Heart left ventricle (tissue), 16 donors: ENCODE measurements at places on chromosomes 11 and 22.

GRCh38 chr11:38796281-38796680 is 2198.2 kb upstream of the RAG2 start:
- DNase-seq = no peak
- no peaks in the 10 kb centered on the region for H3K27me3 ChIP-seq
- no peak overlapping the region for H3K4me3 ChIP-seq
- no peaks in the 10 kb centered on the region for H3K36me3 ChIP-seq

DNA sequence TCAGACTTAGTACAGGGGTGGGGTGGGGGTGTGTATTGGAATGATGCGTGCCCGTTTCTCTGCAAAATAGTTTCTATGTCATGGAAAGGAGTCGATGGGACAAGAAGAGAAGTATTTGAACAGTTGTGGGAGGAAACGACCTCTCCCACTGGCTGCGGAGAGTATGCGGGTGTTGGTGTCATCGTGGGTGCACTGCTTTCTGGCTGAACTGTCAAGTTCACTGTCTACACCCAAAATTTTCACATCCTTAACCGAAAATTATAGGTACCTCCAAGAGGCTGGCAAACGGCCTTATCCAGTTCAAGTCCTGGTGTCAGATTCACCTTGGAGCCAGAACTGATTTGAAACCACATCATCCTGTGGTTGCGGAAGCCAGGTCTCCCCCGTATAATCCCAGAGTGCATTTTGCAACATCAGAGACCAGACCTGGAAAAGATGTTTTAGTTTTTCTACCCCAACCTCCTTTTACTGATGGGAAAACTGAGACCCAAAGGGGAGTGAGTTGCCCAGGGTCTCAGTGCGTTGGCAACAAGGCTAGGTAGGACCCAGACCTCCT is 497 bp upstream of the SSRP1 start:
- H3K4me3 ChIP-seq = peak overlapping the region; percentile 89
- H3K27ac ChIP-seq = peak overlapping the region; percentile 84
- H3K27me3 ChIP-seq = no peaks in the 10 kb centered on the region
- H3K4me1 ChIP-seq = peaks cover 25% of the 10 kb centered on the region
- H3K36me3 ChIP-seq = no peaks in the 10 kb centered on the region

- H3K4me3 ChIP-seq = no peak overlapping the region
- H3K27ac ChIP-seq = no peak overlapping the region
- H3K4me1 ChIP-seq = no peaks in the 10 kb centered on the region
- DNase-seq = no peak
Observed at GRCh38 chr22:32245042-32245441, 10.1 kb downstream of the SLC5A4 start.

DNA sequence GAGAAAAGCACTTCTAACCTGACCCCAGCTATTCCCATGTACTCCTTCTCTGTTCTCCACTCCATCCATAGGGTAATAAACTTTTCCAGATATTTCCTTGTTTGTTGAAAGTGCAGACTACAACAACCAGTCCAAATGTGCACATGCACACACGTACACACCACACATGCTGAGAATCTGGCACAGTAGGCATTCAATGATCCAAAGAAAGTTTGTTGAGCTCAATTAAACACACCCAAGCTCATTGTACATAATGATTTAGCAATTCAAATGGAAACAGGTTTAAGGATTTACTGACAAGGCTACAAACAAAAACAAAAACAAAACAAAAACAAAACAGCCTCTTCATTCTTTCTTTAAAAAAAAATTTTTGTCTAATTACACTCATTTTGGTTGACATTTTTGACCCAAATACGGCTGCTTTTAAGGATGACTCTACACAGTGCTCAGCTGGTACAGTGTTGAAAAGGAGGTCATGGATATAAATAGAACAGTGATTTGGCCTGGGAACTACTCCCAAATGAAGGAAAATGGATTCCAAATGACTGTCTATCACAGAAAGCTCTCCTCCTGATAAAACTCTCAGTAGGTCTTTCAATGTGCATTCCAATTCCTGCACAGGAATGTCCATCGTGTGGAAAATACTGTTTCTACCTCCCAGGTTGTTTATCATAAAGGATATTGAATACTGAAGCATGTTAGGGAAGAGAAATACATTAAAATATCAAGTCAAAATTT is 232.2 kb downstream of the GUCY1A2 start:
- no peak overlapping the region for H3K4me3 ChIP-seq
- DNase-seq = no peak
- H3K36me3 ChIP-seq = no peaks in the 10 kb centered on the region
- H3K27me3 ChIP-seq = no peaks in the 10 kb centered on the region

DNA sequence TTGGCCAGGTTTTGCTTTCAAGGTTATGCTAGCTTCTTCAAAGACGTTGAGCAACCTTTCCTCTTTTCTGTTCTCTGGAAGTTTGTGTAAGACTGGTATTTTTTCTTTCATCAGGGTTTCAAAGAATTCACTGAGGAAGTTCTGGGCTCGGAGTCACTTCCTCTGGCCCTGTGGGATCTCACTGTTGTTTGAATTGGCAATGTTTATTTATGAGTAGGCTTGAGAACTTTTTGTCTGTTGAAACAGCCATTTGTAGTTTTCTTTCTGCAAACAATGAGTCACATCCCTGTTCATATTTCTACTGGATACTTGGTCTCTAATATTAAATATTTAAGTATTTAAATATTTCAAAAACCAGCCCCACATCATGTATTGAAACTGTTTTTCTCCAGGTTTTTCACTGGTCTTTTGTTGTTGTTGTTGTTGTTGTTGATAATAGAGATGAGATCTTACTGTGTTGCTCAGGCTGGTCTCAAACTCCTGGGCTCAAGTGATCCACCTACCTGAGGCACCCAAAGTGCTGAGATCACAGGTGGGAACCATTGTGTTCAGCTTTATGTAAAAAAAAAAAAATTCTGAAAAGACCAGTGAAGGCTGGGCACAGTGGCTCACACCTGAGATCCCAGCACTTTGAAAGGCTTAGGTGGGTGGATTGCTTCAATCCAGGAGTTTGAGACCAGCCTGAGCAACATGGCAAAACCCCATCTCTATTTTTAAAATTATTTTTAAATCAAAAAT is 26.9 kb downstream of the SUSD2 start:
- H3K4me1 ChIP-seq = peaks cover 32% of the 10 kb centered on the region
- H3K4me3 ChIP-seq = no peak overlapping the region
- DNase-seq = peak; percentile 65
- no peaks in the 10 kb centered on the region for H3K27me3 ChIP-seq
- H3K36me3 ChIP-seq = no peaks in the 10 kb centered on the region

DNA sequence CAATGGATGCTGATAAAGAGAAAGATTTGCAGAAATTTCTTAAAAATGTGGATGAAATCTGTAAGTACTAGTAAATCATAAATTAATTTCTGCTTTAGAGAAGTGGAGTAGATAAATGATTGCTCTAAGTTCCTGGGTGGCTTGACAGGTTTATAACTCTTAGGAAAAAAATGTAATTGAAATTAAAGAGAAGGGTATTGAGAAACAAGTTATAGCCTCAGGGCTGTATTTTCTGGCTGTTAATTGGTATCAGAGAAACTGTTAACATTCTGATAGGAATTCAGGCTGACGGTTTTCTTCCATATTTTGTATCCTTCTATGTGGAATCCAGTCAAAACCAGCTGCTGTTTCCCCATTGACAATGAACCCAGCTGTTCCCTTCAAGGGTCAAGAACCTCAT is 1.9 kb downstream of the TTC12 start:
- peaks cover 10% of the 10 kb centered on the region for H3K36me3 ChIP-seq
- no peaks in the 10 kb centered on the region for H3K27me3 ChIP-seq
- no peak overlapping the region for H3K4me3 ChIP-seq
- H3K27ac ChIP-seq = no peak overlapping the region
- peaks cover 4% of the 10 kb centered on the region for H3K4me1 ChIP-seq

DNA sequence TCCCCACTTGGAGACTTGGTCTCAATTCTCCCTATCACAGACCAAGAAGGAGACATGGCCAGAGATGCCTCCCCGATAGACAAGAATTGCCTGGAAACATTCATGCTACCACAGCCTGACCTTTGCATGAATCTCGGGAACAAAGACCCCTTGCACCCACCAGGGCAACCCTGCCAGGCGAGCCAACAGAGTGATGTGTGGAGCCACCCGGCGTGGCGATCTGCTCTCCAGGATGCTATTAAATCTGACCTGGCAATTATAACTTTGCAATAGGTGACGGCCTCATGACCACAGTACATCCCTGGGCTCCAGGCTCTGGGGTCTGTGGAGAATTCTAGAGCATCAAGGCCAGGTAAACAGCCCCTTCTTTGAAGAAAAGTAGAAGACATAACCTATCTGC is 31.1 kb upstream of the MN1 start:
- H3K4me3 ChIP-seq = no peak overlapping the region
- DNase-seq = no peak
- H3K4me1 ChIP-seq = no peaks in the 10 kb centered on the region
- no peak overlapping the region for H3K27ac ChIP-seq

DNA sequence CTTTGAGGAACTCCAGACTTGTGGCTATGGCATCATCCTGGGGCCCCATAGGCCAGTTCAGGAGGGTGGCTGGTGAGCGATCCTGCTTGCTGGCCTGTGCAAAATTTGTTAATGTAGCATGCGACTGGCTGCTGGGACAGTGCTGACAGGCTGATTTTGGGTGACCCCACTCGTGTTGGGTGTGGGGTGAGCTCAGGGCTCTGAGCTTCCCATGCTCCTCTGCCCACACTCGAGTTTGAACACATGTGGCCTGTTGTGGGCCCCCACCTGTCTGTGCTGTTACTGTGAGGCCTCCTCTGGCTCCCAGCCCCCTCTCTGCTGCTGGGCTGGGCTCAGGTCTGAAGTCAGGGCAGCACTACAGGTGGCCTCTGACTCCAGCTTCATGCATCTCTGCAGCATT is 64.4 kb upstream of the MYEOV start:
- H3K36me3 ChIP-seq = no peaks in the 10 kb centered on the region
- DNase-seq = no peak
- no peak overlapping the region for H3K4me3 ChIP-seq
- H3K27ac ChIP-seq = no peak overlapping the region
- no peaks in the 10 kb centered on the region for H3K27me3 ChIP-seq

DNA sequence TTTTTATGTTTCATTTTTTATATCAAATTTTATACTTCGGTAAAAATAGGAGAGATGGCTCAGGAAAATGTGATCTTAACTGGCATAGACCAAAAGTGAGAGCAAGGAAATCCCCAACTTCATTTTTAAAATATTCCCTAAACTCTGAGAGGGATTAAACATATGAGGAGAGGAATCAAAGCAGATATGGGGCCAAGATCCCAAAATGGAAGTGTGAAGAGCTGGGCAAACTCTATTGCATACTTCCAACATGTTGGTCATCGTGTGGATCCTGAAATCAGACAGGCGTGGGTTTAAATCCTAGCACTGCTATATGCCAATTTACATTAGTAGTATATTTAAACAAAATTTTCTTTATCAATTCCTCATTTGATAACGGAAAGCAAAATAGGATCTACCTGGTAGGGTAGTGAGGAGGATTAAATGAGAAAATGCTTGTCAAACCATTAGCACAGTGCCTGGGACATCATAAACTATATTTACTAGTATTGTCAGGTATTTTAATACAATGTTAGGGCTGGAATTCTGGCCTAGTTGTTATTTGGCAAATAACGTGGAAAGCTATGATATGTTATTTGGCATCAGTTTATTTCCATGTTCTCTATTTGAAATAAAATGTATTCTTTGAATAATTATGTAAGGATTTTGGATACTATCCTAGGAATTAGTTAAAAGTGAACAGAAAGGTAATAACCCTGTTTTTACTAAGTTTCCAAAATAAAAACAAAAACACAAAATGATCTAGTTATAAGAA is 392.8 kb upstream of the CCDC90B start:
- no peak overlapping the region for H3K27ac ChIP-seq
- no peaks in the 10 kb centered on the region for H3K36me3 ChIP-seq
- no peaks in the 10 kb centered on the region for H3K4me1 ChIP-seq

- no peaks in the 10 kb centered on the region for H3K27me3 ChIP-seq
- peaks cover 13% of the 10 kb centered on the region for H3K4me1 ChIP-seq
- no peak overlapping the region for H3K4me3 ChIP-seq
- H3K27ac ChIP-seq = no peak overlapping the region
- DNase-seq = no peak
Observed at GRCh38 chr22:32880061-32880460, 78.6 kb downstream of the TIMP3 start.

DNA sequence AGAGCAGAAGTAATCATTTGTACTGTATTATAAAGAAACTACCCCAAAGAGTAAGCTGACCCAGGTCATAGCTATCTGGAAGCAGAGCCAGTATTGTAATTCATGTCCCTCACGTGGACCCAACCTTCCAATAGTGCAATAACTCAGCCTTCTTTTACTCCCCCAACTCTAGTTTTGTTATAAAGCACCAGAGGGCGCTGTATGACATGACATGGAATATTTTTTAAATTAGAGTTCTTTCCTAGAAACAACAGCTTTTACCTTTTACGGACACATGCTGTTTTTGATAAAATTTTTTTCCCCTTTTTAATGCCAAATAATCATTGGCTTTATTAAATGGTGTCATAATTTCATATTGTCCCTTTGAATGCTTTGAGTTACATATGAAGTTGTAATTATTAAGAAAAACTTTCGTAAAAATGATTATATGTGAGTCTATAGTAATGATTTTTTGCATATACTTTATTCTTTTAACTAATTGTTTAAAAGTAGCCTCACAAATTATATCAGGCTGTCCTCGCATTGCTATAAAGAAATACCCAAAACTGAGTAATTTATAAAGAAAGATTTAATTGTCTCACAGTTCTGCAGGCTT is 76.9 kb downstream of the DKK3 start:
- H3K27me3 ChIP-seq = no peaks in the 10 kb centered on the region
- H3K36me3 ChIP-seq = no peaks in the 10 kb centered on the region
- H3K4me3 ChIP-seq = no peak overlapping the region
- no peak for DNase-seq
- no peaks in the 10 kb centered on the region for H3K4me1 ChIP-seq
- H3K27ac ChIP-seq = no peak overlapping the region

DNA sequence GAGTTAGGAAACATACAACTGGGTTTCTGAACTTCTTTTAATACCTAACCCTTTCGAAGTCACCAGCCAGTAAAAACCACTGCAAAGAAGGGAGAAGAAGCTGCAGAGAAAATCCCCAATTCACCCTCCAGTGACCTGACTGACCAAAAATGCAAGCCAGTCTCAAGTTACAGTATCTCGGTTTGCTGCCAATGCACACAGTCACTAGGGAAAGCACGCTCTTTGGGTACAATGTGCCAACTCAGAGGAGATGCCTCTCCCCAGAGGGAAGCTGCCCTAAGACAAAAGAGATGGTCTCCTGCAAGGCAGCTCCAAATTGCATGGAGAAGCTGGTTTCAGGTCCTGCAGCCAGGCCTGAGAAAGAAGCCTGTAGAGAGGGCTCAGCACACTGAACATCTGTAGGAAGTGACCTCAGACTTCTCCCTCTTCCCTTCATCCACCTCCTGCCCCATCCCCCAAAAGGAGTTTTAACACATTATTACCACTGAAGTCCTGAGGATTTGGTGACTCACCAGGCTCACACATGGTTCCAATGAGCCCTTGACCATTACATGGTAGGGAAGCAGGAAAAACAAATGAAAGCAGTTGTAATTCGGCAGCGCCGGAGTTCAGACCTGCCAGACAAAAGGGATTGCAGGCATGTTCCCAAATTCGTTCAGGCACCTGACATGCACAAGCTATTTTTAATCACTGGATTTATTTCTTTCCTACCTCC is 90.1 kb downstream of the ETS1 start:
- no peaks in the 10 kb centered on the region for H3K36me3 ChIP-seq
- peak overlapping the region; percentile 73 for H3K27ac ChIP-seq
- DNase-seq = no peak
- peaks cover 100% of the 10 kb centered on the region for H3K4me1 ChIP-seq

- H3K4me1 ChIP-seq = no peaks in the 10 kb centered on the region
- H3K4me3 ChIP-seq = no peak overlapping the region
- no peaks in the 10 kb centered on the region for H3K36me3 ChIP-seq
- H3K27me3 ChIP-seq = no peaks in the 10 kb centered on the region
Observed at GRCh38 chr22:17098379-17098819, 13.6 kb downstream of the IL17RA start.

- no peak for DNase-seq
- H3K4me3 ChIP-seq = no peak overlapping the region
- peaks cover 52% of the 10 kb centered on the region for H3K4me1 ChIP-seq
- no peaks in the 10 kb centered on the region for H3K27me3 ChIP-seq
- peak overlapping the region; percentile 52 for H3K27ac ChIP-seq
Observed at GRCh38 chr11:69646493-69647389, 5.8 kb downstream of the CCND1 start.
